ENCODE measurements at places on chromosomes 7 and 10.

DNA sequence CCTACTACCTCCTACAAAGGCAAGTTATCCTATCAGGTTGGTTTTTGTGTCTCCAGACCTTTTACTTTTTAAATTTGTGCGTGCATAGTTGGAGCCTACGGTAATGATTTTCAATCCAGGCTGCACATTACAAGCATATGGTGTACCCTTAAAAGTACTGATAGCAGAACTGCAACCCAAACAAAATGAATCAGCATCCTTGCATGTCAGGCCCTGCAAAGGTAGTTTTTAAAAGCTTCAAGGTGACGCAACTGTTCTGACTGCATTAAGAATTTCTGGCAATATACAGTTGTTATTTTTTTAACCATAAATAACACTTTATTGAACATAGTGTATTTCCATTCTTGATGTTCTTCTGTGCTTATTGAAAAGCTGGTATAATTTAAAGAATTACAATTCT, 28.9 kb downstream of the GNAT3 start:
- no peak for DNase-seq

GRCh38 chr7:136050462-136050847, 73.3 kb upstream of the MTPN start:
- no peak for DNase-seq

GRCh38 chr7:44077681-44078091, 4.6 kb downstream of the POLM start:
- DNase-seq, result no peak

DNA sequence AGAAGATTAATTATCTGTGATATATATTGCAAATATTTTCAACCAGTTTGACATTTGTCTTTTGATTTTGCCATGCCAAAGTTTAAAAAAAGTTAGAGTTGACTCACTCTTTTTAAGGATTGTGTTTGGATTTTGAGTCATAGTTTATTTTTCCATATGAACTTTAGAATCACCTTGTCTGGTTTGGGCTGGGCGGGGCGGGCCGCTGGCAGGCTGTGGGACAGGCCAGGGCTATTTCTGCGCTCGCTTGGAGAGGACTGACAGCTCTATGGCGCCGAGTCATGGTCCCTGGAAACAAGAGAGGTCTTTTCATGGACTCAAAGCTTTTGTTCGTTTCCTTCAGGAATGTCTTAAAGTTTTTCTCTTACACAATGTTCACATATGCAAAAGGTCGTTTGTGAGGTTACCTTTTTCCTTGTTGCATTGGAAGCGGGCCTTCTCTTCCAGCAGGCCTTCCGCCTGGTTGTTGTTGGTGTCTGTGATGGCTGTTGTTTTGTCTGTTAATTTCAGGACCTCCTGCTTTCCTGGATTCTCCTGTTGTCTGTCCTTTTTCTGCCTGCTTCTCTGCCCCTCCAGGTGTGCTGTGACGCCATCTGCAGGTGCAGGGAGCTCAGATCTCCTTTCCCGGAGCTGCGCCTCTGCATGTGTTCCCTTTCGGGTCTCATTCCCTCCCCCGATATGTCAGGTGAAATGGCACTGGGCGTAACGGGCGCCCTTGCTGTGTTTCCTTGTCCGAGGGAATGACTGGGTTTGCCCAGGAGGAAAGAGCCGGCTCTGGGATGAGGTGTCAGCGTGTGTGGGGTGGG, 53.8 kb downstream of the INPP5A start:
- no peak for DNase-seq

GRCh38 chr7:130009848-130010688, 41.1 kb downstream of the ZC3HC1 start:
- DNase-seq, result no peak

- DNase-seq, result no peak
These were observed 598.1 kb downstream of the SH2D4B start for GRCh38 chr10:81135851-81136250.

GRCh38 chr7:1961701-1962276, 271.0 kb downstream of the MAD1L1 start:
- DNase-seq, result no peak

DNA sequence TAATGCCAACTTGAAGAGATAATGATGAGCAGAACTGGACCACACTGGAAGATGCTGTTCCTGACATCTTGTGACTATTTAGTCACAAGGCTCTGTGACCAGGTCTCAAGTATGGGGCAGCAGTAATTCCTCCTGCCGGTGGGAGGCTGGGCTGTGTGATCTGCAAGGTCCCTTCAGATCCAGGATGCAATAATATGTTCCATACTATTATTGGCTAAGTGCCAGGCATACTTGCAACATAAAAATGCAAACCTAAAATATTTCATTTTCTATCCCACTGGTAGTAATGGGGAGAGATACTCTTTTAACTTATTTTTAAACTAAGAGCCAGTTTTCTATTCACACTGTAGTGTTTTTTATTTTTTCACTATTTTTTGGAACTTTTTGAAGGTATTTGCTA, 171.5 kb downstream of the CYP26A1 start:
- DNase-seq, result no peak

GRCh38 chr7:110448918-110449317, 642.0 kb upstream of the LRRN3 start:
- DNase-seq, result no peak

DNA sequence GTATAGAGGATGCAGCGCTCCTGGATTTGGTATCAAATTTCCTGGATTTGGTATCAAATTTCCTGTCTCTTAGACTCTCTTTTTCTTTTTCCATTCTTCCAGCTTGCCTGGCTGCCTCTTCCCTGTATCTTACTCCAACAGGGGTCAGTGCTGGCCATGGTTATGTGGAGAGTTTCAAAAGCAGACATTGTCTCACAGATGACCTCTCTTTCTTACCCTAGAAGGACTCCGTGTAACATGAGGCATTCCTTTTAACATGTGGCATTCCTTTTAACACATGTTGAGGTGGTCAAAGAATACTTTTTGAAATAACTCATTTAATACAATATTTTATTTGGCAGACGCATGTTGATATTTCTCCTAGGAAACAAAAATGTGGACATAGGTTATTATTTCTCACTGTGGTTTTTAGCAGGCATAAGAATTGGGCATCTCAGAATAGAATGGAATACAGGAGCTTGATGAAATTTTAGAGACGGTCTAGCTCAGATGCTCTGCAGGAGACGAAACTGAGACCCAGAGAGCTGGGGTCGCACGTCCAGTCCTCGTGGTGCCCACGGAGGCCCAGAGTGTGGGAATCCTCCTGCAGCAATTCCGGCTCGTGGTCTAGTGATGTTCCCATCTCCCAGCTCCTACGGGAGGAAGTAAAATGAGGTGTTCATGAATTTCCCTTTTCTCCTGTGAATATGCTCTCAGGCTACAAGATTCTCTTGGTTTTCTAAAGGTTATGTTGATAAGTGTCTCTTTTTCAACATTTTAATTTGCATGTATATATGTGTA, 59.6 kb upstream of the PITRM1 start:
- DNase-seq, result no peak

DNA sequence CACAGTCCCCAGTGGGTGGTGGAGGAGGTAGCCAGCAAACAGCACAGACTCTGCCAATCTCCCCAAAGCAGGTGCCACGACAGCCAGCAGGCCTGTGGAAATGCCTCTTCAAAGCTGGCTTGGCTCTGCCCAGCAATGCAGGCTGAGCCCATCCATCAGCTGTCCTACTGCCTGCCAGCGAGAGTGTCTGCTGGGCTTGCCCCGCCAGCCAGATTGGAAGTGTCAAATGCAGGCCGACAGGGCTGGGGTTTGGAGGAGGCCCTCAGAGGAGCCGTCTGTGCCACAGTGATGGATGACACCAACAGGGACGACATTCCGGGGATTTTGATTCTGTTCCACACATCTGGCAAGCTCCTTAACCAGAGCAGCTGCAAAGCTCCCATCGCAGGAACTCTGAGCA, 16.7 kb downstream of the HABP2 start:
- no peak for DNase-seq

- DNase-seq, result no peak
These were observed 53.9 kb downstream of the ADD3 start for GRCh38 chr10:110061687-110062086.

DNA sequence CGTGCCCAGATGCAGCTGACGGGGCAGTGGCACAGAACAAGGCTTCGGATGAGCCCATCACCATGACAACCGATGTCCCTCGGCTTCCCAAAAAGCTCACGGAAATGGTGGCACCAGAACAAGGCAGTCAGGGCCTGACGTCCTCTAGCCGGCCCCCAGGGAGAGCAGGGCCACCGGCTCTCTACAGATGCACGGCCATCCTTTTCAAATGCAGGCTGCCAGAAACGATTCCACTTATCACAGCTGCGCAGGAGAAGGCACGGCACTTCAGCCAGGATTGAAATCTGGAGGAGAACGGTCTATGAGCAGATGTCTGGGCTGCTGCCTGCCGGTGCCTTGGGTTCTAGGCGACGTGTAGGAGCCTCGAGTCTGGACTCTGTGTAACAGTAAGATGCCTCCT, 223.8 kb downstream of the ZMYND11 start:
- no peak for DNase-seq

- DNase-seq, result no peak
These were observed 77.9 kb downstream of the KIAA1549 start for GRCh38 chr7:138903186-138903820.

- DNase-seq, result no peak
These were observed 114.0 kb upstream of the HGF start for GRCh38 chr7:81883801-81884393.

DNA sequence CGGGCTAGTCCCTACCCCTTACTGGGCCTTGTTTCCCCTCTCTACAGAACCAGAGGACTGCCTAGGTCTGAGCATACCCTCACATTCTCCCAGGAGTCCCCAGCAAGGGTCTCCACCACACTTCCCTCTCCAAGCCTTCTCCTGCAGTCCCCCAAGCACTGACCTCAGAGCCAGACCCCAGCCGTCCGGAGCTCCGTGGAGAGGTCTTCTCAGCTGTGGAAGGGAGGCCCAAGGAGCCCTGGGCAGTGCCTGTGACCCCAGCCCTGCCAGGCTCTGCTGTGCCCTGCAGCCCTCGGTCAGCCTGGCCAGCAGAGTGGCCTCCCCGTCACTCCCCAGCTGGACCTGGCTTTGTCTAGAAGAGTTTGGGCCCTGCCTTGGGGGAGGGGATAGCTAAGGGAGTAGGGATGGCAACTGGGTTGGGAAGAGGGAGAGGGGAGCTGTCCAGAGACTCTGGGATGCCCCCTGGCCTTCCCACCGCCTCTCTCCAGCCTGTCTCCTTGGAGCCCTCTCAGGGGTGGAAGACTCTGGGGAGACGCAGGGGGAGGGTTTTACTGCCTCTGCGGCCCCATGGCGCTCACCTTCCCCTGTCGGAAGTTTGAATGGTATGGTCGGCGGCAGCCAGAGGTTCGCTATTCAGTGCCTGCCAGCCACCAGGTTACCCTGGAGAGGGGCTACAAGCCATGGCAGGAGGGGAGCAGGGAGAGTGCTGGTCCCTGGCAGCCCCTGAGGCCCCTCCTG, at the start of gene C10orf105:
Gene C10orf105 (minus strand): TSS at position 315 of the 738 bp plus-strand sequence. CDS start 3,441 bp downstream, outside the sequence.
- no peak for DNase-seq

DNA sequence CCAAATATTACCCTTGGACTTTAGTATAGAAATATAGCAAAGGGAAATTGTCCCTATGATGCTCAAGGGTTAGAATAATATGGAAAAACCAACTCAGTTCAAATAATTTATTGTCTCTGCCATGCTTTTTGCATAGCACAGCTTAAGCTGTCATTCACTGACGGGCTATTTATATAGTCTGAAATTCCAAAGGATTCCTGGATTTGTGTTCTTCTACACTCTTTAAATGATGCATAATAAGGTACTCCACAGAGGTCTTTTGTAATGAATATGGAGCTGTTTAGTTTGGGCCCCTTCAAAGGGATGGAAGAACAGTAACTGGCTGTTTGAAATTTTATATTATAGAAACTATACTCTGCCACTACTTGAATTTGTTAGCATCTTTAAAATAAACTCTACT, 276.6 kb upstream of the FERD3L start:
- no peak for DNase-seq

GRCh38 chr7:80385508-80385907, 126.4 kb downstream of the GNAT3 start:
- no peak for DNase-seq

- no peak for DNase-seq
These were observed 238.4 kb downstream of the KCNMA1 start for GRCh38 chr10:77398986-77399755.

DNA sequence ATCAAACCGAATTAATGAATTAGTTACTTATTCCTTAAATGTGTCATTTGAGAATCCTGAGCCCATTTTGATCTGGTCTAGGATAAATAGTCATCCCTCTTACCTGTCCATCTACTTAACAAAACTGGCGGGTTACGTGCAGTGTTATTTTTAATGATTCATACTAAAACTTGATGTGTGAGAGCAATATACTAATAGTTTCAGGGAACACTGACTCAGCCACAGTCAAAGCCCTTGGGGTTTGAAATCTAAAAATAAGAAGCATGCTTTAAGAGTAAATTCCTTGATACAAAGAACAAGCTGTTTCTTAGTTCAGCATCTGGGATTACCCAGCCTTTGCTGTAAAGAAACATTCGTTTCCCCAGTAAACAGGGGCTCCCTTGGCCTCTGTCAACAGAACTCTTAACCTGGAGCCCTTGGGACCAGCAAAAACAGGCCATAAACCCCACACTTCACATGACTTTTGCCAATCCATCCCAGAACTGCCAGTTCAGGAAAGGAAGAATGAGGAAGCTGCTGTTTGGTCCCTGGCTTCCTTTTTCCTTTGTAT, 370.6 kb upstream of the IGFBP3 start:
- DNase-seq, result no peak

- DNase-seq, result no peak
These were observed 89.3 kb upstream of the ZNF746 start for GRCh38 chr7:149586646-149587645.

GRCh38 chr7:48084727-48085432, 4.2 kb upstream of the UPP1 start:
- no peak for DNase-seq

GRCh38 chr10:71856619-71857018, 5.6 kb upstream of the PSAP start:
- no peak for DNase-seq

GRCh38 chr10:122286867-122287266, 15.8 kb downstream of the BTBD16 start:
- DNase-seq, result no peak

- no peak for DNase-seq
These were observed 114.7 kb upstream of the ADCY1 start for GRCh38 chr7:45459476-45459875.

- no peak for DNase-seq
These were observed 14.5 kb downstream of the CFAP46 start for GRCh38 chr10:132927824-132928223.

DNA sequence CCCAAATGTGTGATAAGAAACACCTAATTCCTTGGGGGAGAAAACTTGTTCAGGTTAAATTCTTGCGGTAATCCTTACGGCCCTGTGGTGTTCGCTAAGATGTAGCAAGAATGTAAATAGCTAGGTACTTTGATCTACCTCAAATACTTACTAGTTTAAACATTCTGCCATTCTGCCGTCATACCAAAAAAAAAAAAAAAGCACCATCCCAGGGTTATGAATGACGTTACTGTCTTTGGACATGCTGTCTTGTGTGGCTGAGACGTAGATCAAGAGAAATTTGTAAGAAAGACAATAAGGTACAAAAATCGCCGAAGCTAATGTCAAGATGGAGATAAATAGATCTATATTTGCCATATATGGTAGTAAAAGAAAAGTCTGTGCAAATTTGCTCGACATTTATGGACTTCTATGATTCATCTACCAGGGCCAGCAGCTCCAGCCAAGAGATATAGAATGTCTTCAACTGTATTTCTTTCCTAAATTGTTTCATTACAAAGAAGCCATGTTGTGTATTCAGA, 195.6 kb downstream of the CUX1 start:
- no peak for DNase-seq

GRCh38 chr7:130951303-130951975, 217.4 kb upstream of the KLF14 start:
- DNase-seq, result no peak

Measured in endothelial cell (in vitro differentiated cells).